Hematopoietic multipotent progenitor cell treated with erythropoietin and hydrocortisone succinate and interleukin-3 and kit ligand, for 15 days (in vitro differentiated cells): ENCODE measurements at places on chromosomes 2 and 18.

DNA sequence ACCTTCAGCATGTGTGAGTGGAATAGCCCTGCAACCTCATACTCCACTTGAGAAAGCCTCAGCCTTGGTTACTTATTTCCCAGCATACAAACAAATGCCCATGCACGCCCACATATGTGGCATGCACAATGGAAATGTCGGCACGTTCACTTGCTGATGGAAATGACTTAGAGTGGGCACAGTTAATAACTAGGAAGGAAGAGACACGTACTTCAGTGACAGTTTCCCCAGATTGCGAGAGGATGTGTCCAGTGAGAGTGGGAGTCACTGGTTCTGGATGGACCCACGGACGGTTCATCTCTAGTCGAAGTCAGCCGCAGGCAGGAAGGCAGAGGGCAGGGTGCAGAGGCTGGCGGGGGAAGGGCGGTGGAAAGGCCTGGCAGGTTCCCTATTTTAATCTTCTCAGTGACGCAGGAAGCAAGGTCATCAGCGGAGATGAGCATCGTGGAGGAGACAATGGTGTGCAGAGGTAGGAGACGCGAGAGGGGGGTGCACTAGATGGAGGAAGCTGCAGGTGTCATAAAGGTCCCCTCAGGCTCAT lies 350.7 kb upstream of the MYT1L start:
- DNase-seq, result no peak

DNA sequence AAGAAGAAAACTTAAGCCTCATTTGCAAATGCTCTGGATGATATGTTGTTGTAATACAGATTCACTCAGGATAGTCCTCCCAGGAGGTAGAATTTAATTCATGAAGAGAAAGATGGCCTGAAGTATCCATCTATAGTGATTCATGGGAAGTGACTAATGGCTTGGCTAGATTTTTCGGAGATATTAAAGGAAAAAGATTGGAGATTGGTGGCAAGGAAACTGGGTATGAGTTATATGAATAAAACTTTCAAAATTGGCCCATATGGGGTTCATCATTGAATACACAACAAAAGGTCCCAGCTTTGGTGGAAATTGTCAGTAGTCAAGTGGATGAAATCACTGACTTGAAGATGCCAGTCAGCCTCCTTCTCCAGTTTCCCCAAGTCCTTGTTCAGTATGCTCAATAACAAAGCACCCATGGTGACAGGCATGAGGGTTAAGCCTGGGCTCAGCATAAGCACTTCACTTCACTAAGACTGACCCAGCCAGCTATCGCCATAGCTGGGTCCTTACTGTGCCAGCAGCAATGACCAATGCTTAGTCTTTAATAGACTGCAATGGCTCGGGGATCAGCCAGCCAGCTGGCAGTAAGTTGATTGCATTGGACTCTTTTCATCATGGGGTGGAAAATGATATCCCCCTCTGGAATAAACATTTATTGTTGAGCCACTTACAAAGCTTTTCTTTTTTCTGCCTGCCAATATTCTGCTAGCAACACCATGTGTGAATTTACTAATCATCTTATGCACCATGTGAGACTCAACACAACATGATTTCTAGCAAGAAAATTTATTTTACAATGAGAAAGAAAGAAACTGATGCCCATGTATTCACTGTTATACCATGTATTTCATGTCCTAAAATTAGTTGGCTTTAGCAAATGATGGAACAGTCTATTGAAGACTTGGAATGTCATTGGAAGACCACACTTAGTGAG lies 176.6 kb upstream of the TACR1 start:
- DNase-seq, result no peak

GRCh38 chr2:30193104-30193681 lies 38.1 kb upstream of the LBH start:
- peak; percentile 48 for DNase-seq

DNA sequence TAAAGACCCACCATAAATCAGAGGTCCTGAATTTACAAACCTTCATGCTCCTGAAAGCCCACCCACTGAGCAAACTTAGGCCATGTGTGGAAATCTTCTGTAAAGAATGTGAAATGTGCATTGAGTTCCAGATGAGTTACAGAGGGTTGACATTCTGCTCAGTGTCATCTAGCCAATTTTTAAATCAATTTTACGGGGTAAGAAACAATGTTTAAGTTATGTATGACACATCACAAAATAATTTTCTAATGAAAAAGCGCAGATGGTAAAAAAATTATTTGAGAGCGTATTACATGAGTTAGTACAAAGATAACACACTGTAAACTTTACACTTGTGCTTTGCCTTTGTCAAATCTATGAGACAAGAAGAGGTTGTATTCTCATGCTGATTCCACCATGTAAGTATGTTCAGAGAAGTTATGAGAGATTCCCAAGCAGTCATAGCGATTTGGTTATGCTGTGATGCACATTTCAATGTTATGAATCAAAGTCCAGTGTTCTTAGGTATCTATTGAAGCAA lies 446.3 kb downstream of the ADCYAP1 start:
- DNase-seq, result no peak

DNA sequence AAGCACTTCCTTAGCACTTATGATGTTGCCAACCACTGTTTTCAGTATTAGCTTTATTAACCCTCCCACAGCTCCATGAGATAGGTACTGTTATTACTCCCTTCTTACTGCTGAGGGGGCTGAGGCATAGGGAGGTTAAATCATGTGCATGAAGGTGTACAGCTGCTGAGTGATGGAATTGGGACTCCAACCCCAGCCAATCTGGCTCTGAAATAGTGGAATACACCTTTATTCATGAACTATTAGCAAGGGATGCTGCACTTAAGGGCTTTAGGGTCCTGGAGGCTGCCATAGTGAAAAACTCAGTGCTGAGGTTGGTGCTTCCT lies 19.2 kb downstream of the SMARCAL1 start:
- DNase-seq, result no peak

GRCh38 chr2:63465633-63466032 lies 122.6 kb downstream of the WDPCP start:
- no peak for DNase-seq

- DNase-seq, result peak; percentile 41
Measured at GRCh38 chr2:164794432-164795231, 47.0 kb downstream of the COBLL1 start.

DNA sequence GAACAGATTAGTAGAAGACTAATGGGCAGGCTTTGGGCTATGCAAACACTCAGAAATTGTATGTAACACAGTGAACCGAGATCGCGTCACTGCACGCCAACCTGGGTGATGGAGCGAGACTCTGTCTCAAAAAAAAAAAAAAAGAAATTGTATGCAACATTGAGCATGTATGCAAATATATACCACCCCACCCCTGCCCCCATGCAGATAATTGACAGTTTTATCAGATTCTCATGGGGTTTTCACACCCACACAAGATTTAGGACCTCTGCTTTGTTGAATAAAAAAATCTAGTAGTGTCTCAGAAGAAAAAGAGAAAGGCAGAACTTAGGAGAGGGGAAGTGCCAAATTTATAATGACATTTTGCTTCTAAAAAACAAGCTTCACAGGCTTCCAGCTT lies 131.6 kb upstream of the FN1 start:
- no peak for DNase-seq

DNA sequence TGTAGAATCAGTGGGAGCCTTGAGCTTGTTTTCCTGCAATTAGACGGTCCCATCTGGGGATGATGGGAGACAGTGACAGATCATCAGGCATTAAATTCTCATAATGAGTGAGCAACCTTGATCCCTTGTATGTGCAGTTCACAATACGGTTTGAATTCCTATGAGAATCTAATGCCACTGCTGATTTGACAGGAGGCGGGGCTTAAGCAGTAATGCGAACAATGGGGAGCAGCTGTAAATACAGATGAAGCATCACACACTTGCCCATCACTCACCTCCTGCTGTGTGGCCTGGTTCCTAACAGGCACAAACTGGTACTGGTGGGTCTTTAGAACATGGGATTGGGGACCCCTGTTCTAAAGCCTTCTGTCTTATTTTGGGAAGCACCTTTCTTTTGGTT lies 17.9 kb upstream of the NYAP2 start:
- DNase-seq, result no peak

DNA sequence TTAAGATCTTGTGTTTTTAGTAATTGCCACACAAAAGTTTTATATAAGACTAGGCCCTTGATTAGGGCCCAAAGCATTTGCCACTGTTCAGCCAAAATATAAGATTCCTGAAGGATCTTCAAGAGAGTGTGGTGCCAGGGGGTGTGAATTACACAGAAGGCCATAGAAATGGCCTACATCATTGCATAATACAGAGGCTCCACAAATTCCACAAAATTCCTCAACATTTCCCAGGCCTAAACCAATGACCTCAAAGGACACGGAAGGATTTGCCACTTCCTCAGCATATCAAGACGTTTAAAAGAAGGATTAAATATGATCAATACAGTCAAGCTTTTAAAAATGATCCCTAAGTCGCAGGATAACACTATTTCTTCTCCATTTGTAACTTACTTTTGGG lies 24.1 kb downstream of the COL6A3 start:
- no peak for DNase-seq

- no peak for DNase-seq
Measured at GRCh38 chr2:28369358-28369757, 23.3 kb upstream of the FOSL2 start.

- DNase-seq, result no peak
Measured at GRCh38 chr18:52054324-52054723, 285.7 kb upstream of the DCC start.

GRCh38 chr2:127025359-127026166 lies 81.4 kb downstream of the BIN1 start:
- no peak for DNase-seq
